ENCODE measurements at places on chromosomes 5 and 9. TPM values are rescaled to one million over a fixed set of nuclear protein-coding genes. Genes with fewer than 3 reads are reported as not detected.

Gene SPATA31C1
- total RNA-seq, result not detected

Gene BTNL3
- total RNA-seq, result not detected

Gene DOK3
- total RNA-seq, result 1.7 TPM

Gene MLANA
- total RNA-seq, result not detected
